ENCODE measurements at places on chromosomes 12 and 14.
A peak's percentile ranks its signal among the peaks of the same experiment; 100 is the strongest.

GRCh38 chr12:7712841-7713442 lies 1.7 kb downstream of the DPPA3 start:
- no peak for DNase-seq

DNA sequence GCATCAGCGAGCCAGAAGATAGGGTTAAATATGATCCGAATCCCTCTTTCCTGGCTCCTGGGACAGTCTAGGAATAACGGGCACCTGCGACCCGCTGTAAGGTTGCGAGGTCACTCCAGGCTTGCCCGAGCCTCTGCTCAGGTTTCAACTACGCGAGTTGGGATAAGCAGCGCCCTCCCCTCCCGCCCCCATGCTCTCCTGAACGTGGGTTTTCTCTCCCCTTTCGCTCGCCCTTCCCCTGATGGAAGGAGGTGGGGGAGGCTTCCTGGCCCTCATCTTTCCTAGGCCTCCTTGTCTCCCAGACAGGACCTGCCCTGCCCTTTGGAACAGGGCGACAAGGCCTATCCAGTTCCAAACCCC lies 753 bp upstream of the ATP5MC2 start:
- DNase-seq: peak; percentile 69

DNA sequence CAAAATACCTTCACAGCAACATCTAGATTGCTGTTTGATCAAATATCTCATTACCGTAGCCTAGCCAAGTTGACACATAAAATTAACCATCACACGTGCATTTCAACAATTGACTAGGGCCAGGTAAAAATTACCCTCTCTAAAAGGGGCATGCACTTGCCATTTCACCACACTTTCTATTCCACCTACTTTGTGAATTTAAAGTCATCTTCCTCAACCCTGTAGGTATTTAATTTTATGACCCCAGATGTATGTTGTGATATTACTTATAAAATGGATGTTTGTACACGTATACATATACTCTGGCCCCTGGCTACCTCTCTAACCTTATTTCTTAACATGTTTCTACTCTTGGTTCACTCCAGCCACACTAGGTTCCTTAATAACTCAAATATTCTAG lies 160.2 kb downstream of the FOXA1 start:
- DNase-seq: no peak

- DNase-seq: no peak
Measured at GRCh38 chr12:57764662-57765002, 2.2 kb downstream of the CYP27B1 start.

DNA sequence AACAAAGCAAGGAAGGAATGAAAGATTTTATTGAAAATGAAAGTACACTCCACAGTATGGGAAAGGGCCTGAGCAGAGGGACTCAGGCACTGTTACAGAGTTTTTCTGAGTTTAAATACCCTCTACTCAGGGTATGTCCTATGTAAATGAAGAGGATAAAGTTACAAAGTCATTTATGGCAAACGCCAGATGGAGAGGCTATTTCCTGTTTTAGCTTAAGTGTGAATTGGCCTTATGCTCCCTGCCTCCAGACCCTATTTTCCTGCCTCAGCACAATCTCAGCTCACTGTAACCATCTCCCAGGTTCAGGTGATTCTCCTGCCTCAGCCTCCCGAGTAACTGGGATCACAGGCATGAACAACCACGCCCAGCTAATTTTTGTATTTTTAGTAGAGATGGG lies 6.8 kb upstream of the PHC1 start:
- DNase-seq: no peak

DNA sequence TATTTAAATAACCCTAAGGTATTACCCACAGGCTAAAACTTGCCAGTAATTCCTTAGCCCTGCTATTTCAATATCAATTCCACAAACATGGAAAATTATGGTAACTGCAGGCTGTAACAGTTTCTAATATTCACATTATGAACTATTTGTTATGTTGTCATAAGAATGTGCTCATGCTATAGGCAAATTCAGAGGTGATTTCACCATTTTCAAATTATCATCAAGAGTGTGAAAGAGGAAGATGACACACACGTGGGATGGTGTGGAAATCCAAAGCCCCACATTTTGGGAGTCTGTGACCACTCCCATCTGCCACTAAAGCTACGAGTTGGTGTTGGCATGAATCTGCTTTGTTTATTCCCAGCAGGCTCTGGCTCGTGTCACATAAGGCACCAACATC lies 5.9 kb upstream of the MYO1A start:
- no peak for DNase-seq

DNA sequence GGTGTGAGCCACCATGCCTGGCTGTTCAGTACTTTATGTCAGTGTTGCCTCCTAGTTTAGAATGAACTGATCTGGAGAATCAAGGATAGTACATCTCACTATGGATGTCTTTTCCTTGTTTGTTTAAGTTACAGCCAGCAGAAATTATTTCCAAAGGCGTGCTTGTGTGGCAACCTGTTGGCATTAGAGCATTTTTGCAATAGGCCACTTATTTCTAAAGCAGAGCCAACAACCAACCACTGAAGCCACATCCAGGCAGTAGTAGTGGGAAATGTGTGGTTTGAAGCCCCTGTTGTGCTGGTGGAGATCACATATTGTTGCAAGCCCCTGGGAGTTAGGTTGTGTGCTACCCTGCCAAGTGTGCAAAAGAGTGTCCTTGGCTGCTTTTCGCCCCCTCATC lies 3.7 kb downstream of the ANO6 start:
- DNase-seq: no peak

GRCh38 chr12:98595243-98595988 lies 1.9 kb downstream of the SLC25A3 start:
- no peak for DNase-seq

GRCh38 chr12:78671295-78671694 lies 193.3 kb upstream of the SYT1 start:
- no peak for DNase-seq

DNA sequence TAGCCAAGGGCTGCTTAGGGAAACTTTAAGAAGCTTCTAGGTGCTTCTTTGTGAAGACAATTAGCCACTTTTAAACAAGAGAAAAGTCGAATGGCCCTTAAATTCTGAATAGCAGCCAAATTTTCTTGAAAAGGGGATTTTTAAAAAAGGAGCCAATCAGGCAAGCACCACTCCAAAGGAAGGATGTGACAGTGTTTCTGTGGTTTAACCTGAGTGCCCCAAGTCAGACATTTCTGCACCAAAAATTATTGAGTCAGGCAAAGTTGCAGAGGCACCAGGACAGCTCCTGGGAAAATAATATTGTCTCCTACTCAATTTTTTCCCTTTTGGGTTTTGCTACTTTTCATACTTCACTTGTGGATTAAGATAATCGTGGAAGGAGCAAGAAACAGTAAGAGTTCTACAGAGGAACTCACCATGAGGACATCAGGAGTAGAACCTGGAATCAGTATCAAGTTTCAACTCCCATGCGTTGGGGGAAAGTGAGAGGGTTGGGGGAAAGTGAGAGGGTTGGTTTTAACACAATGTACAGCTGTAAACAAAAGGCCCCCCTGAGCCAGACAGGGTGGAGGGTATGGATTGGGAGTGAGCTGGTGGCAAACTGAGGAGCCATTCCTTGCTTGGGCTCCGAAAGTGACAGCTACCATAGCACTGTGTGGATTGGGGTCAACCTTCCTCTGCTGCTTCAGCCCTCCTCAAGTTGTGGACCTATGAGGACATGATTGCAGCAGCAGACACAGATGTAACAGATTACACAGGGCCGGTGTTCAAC lies 90.8 kb downstream of the SLC38A1 start:
- DNase-seq: no peak

GRCh38 chr14:92994942-92995341 lies 72.0 kb downstream of the CHGA start:
- no peak for DNase-seq

- DNase-seq: no peak
Measured at GRCh38 chr14:80385336-80385735, 174.0 kb upstream of the DIO2 start.

DNA sequence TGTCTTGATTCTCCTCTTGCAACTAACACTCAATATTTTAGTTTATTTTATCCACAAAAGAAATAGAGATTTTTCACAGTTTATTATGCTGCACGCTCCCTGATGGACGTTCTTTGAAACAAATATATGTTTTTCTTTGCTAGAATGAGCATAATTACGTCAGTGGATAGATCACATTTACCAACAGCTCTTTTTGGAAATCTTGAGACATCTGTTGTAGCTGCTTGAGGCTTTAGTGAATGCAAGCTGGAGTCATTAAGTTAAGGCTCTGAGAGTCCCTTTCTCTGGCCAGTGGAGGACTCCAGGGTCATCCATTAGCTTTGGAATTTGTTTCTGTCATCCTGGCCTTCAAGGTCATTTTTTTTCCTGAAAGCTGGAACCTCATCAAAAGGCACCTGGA lies 405.6 kb upstream of the TMEM132C start:
- no peak for DNase-seq

DNA sequence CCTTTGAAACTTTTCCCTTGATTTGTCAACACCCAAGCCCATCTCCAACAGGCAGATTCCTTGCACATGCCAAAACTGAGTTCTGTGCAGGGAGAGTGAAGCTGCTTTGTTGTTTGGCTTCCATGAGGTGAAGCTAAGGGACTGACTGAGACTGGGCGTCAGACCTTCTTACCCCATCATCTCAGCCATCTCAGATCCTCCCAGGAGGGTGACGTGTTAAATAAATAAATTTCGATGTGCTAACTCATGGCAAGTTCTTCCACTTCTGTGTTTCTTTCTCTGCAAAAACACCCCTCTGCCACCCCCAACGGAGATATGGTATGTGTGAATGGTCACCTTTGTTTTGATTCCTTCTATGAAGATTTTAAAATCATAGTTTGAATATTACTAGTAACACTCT lies 17.8 kb downstream of the UTP20 start:
- DNase-seq: no peak

- no peak for DNase-seq
Measured at GRCh38 chr14:90870950-90871604, 54.8 kb upstream of the TTC7B start.

DNA sequence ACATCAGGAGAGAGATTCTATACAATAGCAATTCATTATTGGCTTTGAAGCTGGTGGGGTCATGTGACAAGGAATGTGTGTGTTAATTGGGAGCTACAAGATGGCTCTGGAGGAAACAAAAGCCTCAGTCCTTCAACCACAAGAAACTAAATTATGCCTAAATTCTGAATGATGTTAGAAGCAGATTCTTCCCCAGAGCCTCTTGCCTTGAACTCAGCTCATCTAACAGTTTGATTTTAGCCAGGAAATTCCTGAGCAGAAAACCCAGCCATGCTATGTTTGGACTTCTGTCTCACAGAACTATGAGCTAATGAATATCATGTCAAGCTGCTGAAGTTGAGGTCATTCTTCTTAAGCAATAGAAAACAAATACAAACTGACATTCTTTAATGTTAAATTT lies 274.7 kb downstream of the SLC6A15 start:
- DNase-seq: no peak

DNA sequence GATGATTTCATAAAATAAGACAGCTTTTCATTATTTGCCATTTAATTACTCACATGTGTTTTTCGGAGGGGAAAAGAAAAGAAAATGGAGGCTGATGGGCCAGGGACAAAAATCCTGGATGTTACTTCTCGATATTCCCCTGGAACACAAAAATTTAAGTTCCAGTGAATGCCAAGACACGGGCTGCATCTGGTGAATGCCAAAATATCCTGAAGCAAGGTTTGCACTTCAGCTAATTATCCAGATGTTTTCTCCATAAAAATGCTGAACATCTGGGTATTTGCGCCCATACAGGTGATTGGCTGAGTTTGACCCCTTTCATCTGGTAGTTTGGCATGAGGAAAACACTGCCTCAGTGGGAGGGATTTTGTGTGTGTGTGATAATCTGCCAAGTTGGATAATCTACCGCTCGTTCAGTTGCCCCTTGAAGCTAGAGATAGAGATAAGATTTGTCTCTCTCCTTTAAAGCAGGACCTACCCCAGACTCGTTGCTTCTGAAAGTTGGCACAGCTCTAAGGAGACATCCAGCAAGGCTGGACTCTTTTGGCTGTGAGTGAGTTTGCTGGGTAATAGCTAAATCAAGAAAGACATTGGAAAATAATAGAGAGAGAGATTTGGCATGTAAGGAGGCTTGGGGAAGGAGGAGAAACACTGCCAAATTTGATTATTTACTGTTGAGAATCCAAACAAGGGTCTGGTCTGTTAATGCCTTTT lies 390.0 kb downstream of the EGLN3 start:
- DNase-seq: no peak

GRCh38 chr14:101687756-101688546 lies 73.6 kb upstream of the PPP2R5C start:
- DNase-seq: no peak

DNA sequence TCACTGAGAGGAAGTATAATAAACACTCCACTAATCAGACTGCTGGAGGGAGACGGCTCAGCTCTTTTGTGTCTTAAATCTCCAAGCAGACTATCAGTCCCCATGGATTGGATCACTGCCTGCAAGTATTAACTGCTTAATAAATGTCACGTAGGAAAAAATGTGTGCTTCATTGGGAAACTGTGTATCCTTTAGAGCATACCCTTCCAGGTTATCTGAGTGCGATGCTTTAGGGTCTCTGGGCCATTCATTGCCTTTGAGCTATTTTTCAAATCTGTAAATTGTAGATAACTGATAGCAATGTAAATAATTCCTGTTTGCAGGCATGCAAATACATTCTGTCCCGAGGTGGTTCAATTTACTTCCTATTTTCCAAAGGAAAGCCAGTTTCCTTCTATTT lies 45.0 kb upstream of the VASH1 start:
- DNase-seq: no peak

GRCh38 chr12:104510145-104510872 lies 53.6 kb downstream of the CHST11 start:
- DNase-seq: no peak

DNA sequence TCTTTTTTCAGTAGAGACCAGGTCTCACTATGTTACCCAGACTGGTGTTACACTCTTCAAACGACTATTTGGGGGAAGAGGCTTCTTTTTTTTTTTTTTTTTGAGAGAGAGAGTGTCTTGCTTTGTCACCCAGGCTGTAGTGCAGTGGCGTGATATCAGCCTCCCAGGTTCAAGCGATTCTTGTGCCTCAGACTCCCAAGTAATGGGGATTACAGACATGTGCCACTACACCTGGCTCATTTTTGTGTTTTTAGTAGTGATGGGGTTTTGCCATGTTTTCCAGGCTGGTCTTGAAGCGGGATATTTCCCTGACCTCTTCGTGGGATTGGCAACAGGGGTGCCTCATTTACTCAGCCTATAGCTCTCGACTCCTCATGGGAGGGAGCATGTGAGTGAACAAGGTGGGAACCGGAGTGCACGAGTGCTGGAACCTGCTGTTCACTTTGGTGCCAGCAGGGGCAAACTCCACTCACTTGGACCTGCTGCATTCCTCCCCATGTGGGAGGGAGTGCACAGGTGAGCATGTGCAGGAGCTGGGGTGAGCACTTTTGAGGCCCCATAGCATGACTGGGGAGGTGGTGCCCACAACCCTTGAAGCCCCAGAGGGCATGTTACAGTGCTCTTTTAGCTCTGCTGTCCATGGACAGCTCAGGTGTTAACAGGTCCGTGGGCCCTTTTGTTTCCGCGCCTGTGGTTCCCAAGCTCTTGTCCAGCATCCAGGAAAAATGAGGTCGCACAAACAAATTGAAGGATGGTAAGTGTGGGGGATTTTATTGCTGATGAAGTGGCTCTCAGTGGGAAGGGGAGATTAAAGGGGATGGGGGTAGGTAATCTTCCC lies 79.1 kb upstream of the HECTD1 start:
- no peak for DNase-seq

GRCh38 chr14:71539650-71540285 lies 392.5 kb upstream of the RGS6 start:
- DNase-seq: peak; percentile 29

All from anterior cingulate cortex (tissue), 58 donors.